ENCODE measurements at places on chromosomes 2 and 18. TPM values are rescaled to one million over a fixed set of nuclear protein-coding genes. Genes with fewer than 3 reads are reported as not detected.

NOTO gene
- total RNA-seq = not detected

PID1 gene
- 0.53 TPM for total RNA-seq

CCBE1 gene
- total RNA-seq = 3.5 TPM

DNAH6 gene
- under 0.01 TPM for total RNA-seq

ACVR1 gene
- total RNA-seq = 13.7 TPM
